ENCODE measurements at places on chromosomes 5 and 9.

DNA sequence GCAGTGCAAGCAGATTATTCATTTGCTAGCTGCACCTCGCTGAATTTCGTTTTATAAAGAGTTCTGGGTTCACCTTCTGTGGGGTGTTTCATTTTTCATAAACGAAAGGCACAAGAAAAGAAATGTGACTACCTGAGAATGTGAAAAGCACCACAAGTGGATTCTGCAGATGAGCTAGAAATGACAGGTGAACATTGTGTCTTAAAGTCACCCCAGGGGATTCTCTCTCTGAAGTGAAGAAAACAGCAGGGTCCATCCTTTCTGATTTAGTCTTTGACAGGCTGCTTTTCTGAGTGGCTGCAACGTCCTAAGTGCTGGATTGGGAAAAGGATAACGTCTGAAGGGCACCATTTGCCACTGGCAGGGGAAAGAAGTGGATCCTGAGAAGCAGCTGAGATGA is 469.3 kb downstream of the SPATA31D1 start:
- no peak for DNase-seq

GRCh38 chr5:172714491-172715420 is 56.2 kb downstream of the DUSP1 start:
- peak; percentile 19 for DNase-seq

- no peak for DNase-seq
These were observed 478.8 kb upstream of the TNC start for GRCh38 chr9:115596746-115597080.

DNA sequence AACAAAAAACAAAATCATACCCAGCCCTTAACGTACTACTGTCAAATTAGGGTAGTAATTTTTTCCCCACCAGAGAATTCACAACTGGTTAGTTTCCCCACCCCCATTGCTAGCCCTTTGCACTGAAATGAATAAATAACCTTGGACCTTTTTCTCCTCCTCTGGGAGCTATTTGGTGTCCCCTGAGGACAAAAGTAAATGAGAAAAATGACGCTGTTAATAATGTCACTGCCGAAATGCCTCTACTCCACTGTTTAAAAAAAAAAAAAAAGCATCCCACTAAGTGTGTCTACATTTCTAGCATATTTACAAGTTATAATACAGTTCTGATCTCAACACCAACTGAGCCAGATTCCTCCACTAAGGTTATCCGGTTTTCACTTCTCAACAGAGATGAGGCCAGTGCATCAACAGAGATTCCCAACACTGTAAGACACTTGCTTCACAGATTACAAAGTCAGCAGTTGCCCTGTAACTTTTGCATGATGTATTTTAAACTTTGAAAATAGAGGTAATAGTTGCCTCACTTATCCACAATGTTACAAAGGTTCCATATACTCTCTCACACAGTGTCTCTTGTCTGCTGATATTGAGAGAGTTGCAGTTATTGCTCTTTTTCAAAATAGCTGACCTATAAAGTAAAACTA is 5.1 kb upstream of the NFIB start:
- no peak for DNase-seq

DNA sequence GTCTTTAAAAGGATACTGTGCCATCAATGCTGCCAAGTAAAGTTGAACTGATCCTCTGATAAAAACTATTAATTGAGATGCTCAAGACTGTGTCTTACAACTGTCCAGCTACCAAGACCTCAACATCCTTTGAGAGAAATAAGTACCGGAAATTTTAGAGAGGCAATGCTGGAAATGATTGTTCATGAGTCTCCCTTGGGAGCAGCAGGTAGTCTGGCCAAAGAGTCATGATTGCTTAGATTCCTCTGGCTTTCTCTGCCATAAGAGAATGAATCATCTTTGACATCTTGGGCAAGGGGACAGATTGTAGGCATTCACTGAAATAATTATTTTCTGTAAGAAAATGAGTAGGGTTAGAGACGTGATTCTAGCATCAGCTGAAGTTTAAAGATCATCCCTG is 466.6 kb upstream of the DAB2 start:
- DNase-seq = no peak

DNA sequence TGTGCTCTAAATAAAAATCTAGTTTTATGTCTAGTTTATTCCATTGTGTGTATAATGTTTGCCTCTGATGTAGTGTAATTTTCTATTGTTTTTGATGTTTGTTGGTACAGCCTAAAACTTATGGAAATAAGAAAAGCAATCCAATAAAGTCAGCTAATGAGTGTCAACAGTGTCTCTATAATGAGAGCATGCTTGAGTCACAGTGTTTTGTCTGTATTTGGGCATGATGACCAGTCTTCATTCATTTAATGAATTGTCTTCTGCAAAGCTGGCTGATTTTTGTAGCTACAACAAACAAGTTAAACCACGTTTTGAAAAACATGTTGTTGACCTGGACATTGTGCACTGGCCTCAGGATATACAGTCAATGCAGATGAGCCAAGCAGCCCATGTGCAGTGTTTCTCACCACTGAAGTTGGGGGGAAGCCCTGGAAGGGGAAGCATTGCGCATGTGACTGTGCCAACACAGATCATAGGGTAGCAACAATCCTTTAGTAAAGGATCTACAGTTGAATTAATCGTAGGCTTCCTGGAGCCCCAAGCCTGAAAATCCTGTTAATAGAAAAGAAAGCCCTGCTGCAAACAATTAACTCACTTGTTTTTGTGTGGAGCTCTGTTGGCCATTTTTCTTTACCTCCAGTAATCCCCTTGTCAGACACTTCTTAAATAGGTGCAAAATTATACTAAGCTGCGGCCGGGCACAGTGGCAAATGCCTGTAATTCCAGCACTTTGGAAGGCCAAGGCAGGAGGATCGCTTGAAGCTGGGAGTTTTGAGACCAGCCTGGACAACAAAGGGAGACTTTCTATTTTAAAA is 88.0 kb downstream of the INIP start:
- DNase-seq = no peak

- peak; percentile 65 for DNase-seq
These were observed 13.4 kb downstream of the IRF1 start for GRCh38 chr5:132476876-132477781.

- no peak for DNase-seq
These were observed 142.0 kb upstream of the CHD1 start for GRCh38 chr5:99070822-99071221.

DNA sequence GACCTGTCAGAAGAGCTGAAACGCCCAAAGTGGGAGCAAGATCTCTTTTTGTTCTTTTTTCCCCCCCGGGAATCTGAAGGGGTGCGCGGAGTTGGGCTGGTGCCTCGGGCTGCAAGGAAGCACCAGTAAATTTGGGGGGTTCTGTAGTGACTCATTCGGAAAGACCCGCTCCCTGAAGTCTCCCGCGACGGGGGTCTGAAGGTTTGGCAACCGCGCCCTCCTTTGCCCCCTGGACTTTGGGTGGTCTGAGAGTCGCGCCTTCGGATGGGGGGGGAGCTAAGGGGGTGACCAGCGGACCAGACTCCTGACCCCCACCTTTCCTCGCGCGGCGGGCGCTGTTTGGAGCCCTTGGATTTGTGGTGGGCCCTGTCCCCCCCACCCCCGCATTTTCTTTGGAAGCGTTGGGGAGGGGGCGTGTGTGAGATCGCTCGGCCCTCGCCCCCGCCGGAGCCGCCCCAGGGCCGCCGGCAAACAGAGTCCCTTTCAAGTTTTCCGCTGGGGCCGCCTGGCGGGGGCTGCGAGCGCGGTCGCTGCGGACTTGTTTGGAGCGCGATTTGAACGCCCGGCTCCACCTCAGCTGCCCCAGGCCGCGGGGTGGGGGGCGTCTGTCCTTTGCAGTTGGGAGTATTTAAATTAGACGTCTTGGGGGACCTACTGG is 2.0 kb downstream of the CXXC5 start:
- DNase-seq = no peak

- DNase-seq = peak; percentile 14
These were observed 75.4 kb downstream of the NDUFAF2 start for GRCh38 chr5:61020415-61020814.

DNA sequence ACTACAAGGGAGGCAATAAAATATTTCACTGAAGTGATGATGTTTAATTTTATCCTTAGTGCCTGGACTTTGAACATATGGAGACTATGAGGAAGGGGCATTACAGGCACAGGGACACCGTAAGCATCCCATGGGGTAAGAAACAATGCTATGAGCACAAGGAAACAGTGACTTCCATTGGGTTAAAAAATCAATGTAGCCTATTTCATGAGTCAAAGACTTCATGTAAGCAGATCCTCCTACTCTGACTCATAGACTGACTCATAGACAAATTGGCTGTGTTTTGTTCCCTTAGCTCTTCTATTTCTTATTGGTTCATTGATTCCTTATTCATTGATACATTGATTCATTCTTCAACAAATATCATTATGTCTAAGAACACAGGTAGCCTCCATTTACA is 351.0 kb downstream of the PRELID2 start:
- DNase-seq = no peak

DNA sequence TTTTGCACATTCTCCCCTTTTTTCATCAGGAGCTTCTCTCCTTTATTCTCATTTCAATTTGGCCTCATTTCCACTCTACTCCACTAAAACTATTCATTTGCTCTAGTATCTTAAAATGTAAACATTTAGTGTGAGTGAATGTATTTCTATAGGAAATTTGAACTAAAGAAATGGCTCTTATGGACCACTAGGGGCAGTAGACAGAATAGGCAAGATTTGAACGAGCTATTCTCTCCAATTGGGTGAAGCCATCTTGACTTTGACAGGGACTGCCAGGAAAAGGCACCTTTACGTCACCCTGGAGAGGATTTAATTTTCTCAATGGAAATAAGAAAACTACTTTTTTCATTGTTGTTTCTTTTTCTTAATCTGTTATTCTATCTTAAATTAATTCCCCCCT is 666.3 kb downstream of the DNAH5 start:
- DNase-seq = no peak

GRCh38 chr5:93899026-93899600 is 157.7 kb upstream of the POU5F2 start:
- DNase-seq = no peak

DNA sequence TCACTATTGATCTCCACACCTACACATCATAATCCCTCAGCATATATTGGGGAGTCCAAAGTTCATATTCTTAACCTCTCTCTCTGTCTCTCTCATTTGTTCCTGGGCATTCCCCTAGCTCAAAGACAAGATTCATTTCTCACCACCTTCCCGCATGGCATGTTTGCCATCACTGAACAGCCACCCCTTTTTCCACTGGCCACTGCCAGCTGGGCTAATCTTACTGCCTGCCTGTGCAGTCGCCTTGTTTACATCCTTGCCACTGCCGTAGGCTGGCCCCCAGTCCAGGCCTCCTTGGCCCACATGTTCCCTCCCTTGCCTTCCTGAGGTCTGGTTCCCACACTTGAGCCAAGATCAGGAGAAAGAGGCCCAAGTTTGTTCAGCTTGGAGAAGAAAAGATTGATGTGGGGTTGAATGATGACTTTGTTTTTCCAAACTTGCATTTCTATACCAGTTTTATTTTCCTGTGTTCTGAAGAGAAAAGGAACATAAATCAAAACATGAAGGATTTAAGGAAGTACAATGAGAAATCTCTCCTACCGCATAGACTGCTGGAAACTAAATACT is 80.2 kb downstream of the PLAC8L1 start:
- no peak for DNase-seq

DNA sequence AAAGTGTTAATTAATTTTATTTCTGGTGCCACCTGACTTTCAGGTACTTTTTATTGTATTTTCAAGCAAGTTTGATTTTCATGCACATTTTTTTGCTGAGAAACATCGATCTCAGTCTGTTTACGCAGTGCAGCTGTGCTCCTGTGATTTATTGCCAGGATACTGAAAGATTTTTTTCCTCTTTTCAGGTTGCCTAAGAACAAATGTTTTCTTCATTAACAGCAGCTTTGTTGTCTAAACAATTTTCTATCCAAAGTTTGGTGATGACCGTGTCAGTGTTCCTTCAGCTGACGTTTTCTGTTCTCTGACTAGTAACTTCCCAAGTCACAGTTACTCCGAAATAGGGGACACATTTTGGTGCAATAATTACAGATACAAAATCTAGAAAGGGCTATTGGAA is 78.1 kb downstream of the VCAN start:
- DNase-seq = no peak

DNA sequence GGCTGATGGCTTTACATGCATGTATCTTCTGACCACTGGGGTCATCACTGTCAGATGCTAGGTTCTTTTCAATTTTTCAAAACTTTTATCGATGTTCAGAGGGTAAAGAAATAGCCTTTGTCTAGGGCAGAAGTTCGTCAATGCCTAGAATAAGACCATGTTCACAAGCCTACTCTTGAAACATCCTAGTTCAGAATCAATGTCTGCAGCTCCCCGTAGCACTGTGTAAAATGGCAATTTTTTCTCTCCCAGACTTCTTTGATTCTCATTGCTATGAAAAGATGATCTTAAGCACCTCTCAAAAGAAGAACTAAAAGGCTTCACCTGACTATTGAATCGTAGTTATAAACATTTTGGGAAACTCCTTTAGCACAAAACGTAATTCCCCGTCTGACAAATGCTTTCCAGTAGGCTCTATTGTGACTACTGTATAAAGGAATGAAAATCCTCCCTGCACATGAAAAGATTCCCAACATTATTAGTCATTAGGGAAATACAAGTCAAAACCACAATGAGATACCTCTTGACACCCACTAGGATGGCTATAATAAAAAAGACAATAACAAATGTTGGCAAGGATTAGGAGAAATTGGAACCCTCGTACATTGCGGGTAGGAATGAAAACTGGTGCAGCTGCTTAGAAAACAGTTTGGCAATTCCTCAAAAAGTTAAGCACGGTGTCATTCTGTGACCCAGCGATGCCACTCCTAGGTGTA is 263.5 kb downstream of the ARHGAP26 start:
- DNase-seq = peak; percentile 32

DNA sequence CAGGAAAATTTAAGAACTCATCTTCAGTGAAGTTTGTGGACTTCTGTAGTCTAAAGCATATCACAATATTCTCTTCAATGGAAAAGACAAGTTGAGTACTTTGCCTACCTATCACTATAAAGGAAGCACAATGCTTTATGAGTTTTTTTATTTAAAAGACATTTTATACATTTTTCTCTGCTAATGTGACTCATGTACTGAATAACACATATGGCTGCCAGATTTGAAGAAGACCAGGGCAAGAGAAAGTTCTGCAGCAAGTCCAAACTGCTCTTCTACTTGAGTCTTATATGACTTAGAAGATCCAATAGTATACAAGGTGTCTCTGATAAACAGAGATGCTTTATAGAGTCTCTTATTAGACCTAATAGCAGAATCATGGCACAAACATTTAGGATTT is 978.4 kb downstream of the TLE4 start:
- DNase-seq = no peak

DNA sequence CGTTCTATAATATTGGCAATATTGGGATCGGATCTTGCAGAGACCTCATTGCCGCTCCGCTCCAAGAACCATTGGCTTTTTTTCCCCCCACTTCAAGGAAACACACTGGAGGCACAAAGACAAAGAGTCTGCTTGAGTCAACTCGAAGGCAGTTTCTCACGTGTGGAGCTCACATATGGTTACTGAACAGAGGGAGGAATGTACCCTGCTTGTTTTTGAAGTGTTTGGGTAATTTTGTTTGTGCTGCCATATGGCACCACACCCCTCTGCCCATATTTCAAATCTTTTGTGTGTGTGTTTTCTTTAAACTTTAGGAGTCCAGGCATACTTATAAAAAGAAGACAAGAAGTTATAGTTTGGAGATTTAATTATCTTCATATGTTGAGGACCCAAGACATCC is 595.9 kb downstream of the DTWD2 start:
- no peak for DNase-seq
